ENCODE measurements at places on chromosomes 11 and 22. TPM values are rescaled to one million over a fixed set of nuclear protein-coding genes. Genes with fewer than 3 reads are reported as not detected.

OR10A2 gene
- total RNA-seq: not detected

USH1C gene
- 15.8 TPM for total RNA-seq

ZP1 gene
- total RNA-seq: not detected

DNA sequence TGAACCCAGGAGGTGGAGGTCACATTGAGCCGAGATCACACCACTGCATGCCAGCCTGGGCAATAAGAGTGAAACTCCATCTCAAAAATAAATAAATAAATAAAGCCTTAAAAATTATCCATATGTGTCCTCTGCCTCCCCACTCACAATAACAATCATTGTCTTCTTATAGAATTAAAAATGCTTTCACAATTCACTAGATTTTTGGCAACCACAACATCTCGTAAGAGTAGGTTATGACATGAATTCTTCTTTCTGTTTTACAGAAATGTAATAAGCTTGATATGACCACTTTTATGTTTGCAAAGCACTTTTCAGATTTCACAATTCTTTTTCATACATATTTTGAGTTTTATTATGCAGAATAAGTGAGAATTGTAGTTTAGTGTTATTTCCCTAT lies 54.5 kb upstream of the HSPA8 start:
- DNase-seq: no peak
- H3K4me3 ChIP-seq: no peak overlapping the region

DNA sequence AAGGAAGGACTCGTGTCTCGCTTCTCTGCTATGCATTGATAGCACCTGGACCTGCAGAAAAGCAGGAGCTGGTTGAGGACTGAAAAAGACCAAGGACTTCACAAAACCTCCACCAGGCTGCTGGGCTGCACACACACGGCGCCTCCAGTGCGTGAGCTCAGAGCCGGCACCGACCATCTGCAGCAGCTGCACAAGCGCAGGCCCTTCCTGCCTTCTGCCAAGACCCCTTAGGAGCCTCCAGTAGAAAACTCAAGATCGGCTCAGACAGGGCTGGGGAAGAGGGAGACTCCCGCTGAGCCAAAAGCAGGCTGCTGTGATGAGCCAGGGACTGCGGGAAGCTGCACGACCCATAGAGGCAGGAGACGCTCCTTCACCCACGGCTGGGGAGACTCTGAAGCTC lies 70.9 kb downstream of the PHF21B start:
- no peaks in the 10 kb centered on the region for H3K4me1 ChIP-seq
- H3K27me3 ChIP-seq: no peaks in the 10 kb centered on the region
- no peak overlapping the region for H3K4me3 ChIP-seq
- DNase-seq: no peak
- H3K27ac ChIP-seq: no peak overlapping the region

DNA sequence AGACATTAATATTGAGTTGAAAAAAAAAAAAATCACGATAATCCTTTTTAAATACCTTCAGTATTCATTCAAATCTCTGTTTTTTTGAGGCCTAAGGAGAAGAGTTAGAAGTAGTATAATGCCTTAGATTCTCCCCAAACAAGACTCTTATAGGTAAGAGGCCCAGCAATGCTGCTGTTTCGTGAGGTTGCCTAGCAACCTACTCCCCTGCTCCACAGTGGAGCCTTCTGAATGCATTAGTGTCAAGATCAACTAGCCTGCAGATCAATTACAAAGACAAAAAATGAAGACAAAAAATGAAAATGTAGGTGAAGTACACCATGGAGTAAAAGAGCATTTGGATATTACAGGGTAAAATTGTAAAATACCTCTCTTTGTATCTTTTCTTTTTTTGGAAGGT lies 229.8 kb upstream of the LUZP2 start:
- peaks cover 5% of the 10 kb centered on the region for H3K4me1 ChIP-seq
- H3K4me3 ChIP-seq: no peak overlapping the region
- H3K27ac ChIP-seq: no peak overlapping the region

- no peaks in the 10 kb centered on the region for H3K27me3 ChIP-seq
- no peak for DNase-seq
- H3K36me3 ChIP-seq: peaks cover 12% of the 10 kb centered on the region
- no peak overlapping the region for H3K27ac ChIP-seq
- no peaks in the 10 kb centered on the region for H3K4me1 ChIP-seq
- no peak overlapping the region for H3K4me3 ChIP-seq
Measured at GRCh38 chr11:73366265-73366610, 10.0 kb upstream of the RELT start.

DNA sequence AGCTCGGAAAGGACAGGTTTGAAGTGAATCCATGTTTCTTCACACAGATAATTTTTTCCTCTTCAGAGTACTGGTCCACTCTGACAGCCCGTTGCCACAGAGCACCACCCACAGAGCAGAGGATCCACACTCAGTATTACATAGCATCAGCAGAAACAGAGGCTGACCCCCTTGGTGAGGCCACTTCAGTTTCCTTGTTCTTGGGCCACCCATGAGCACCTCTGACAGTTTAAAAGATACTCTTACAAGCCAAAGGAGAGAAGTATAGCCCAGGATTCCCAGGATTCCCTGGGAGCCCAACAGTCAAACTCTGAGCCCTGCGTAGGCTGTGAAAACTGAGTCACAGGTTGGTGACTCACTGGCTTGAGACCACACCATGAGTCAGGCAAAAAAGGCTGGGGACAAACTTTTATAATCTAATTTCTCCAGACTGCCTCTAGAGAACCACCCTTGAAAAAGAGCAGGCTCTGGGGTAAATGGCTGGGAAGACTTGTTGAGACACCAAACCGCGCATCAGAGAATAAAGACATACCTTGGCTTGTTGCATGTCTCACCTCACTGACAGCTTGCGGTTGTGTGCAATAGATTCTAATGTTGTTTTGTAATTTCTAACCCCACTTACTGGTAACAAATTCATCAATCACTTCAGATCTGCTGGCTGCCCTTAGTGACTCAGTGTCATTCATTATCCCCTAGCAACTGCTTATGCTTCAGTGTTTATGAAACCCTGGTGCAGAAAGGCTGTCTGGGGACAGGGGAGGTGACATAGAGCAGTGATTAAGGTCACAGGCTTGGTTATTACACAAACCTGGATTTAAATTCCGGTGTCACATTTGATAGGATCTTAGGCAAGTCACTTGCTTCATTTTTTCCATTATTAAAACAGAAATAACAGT lies 56.9 kb upstream of the PRSS23 start:
- DNase-seq: no peak
- peaks cover 1% of the 10 kb centered on the region for H3K36me3 ChIP-seq
- peaks cover 9% of the 10 kb centered on the region for H3K4me1 ChIP-seq
- no peak overlapping the region for H3K27ac ChIP-seq
- H3K4me3 ChIP-seq: no peak overlapping the region

DNA sequence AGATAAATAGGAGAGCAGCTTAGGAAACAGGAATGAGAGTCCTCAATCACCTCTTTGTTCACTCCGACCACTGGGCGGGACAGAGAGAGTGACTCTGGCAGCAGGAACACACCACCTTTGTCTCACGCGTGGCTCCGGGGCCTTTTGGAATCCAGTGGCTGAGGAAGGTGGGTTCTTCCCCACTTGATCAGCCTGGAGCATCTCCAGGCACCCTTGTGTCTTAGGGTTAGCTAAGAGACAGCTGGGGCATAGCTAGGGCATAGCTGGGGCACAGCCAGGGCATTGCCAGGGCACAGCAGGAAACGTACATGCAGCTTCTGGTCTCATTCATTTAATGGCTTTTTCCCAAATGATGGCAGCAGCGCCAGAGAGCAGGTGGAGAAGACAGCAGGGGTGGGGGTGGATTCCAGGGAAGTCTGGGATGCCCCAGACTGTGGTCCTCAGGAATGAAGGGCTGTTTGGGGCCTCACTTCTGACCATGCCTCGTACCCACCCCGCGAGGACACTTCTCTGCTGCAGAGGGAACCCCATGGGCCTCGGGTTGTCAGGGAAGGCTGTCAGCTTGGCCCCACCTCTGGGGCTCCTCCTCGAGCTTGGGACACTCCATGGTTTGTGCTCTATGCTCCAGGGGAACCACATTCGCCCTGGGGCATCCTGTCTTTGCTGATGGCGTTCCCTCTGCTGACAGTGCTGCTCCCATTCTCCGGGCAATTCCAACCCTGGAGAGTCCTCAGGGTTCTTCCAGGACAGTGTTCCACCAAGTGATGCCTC lies 30.4 kb upstream of the SHANK2 start:
- H3K4me3 ChIP-seq: peak overlapping the region; percentile 31
- peaks cover 52% of the 10 kb centered on the region for H3K4me1 ChIP-seq
- DNase-seq: no peak
- H3K36me3 ChIP-seq: no peaks in the 10 kb centered on the region
- H3K27ac ChIP-seq: peak overlapping the region; percentile 99

- peaks cover 30% of the 10 kb centered on the region for H3K27me3 ChIP-seq
- peaks cover 11% of the 10 kb centered on the region for H3K4me1 ChIP-seq
- DNase-seq: peak; percentile 58
- peak overlapping the region; percentile 84 for H3K4me3 ChIP-seq
Measured at GRCh38 chr11:40293655-40294348, 1165.7 kb downstream of the LRRC4C start.

- H3K4me3 ChIP-seq: no peak overlapping the region
- H3K27ac ChIP-seq: no peak overlapping the region
- no peaks in the 10 kb centered on the region for H3K4me1 ChIP-seq
- H3K27me3 ChIP-seq: peaks cover 52% of the 10 kb centered on the region
Measured at GRCh38 chr11:45543808-45544422, 121.5 kb downstream of the CHST1 start.

DNA sequence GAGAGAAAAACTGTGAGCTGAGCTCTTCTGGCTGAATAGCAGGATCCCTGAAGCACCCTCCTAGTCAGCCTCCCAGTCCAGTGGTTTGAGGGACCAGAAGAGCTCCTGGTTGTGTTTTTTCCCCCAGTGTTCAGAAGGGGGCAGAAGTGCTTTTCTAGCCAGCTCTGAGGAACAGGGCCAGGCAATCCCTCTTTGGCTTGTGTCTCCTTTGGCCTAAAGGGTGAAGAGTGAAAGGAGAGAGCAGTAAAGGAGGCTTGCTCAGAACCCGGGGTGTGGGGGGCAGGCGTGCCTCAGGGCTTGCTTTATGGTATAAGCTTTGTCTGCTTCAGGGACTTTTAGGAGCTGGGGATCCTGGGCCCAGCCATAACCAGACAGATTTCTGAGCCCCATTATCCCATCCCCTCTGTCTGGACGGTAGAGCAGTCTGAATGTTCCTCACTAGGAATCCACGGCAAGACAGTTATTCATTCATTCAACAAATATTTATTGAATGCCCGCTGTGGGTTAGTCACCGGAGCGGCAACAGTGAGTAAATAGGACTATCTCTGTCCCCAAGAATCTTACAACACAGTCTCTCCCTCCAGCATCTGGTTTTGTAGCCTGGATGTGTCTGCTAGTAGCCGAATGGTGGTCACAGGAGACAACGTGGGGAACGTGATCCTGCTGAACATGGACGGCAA lies 14.5 kb downstream of the ACP2 start:
- no peak for DNase-seq
- no peak overlapping the region for H3K4me3 ChIP-seq
- peaks cover 3% of the 10 kb centered on the region for H3K36me3 ChIP-seq
- no peaks in the 10 kb centered on the region for H3K4me1 ChIP-seq

DNA sequence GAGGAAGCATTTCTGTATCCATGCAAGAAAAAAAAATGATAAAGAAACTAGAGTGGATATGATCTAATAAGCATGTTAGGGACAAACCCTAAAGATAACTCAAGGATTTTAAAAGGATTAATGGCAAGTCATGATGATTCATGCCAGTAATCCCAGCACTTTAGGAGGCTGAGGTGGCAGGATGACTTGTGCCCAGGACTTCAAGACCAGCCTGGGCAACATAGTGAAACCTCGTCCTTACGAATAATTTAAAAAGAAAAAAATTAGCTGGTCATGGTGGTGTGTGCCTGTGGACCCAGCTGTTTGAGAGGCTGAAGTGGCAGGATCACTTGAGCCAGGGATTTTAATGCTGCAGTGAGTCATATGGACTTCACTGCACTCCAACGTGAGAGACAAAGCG lies 145.5 kb upstream of the BLID start:
- no peaks in the 10 kb centered on the region for H3K4me1 ChIP-seq
- no peaks in the 10 kb centered on the region for H3K36me3 ChIP-seq
- no peak for DNase-seq
- peaks cover 5% of the 10 kb centered on the region for H3K27me3 ChIP-seq
- no peak overlapping the region for H3K4me3 ChIP-seq

DNA sequence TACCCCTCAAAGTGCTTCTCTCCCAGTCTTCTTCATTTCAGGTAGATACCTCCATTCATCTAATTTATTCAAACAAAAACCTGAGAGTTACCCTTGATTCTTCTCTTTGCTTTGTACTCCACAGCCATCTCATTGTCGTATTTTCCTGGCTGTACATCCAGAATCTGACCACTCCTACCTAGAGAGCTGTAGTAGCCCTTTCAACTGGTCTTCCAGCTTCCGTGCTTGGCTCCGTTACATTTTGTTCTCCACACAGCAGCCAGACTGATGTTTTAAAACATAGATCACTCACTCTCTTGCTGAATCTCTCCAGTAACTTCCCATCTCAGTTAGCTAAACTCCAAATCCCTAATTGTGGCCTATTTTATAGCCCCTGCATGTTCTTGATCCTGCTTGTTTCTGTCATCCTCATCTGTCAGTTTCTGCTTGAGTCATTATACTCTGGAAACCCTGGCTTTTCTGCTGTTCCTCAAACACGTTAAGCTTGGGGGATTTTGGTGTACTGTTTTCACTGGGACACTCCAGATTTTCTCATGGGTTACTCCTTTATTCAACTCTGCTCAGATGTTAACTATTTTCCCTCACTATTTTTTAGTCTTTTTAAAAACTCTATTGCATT lies 7.4 kb downstream of the SPCS2 start:
- no peak for DNase-seq
- no peak overlapping the region for H3K4me3 ChIP-seq
- no peaks in the 10 kb centered on the region for H3K27me3 ChIP-seq
- H3K27ac ChIP-seq: no peak overlapping the region
- peaks cover 10% of the 10 kb centered on the region for H3K36me3 ChIP-seq
- peaks cover 2% of the 10 kb centered on the region for H3K4me1 ChIP-seq

- no peaks in the 10 kb centered on the region for H3K36me3 ChIP-seq
- H3K4me1 ChIP-seq: no peaks in the 10 kb centered on the region
- H3K4me3 ChIP-seq: no peak overlapping the region
- H3K27me3 ChIP-seq: no peaks in the 10 kb centered on the region
Measured at GRCh38 chr11:27599217-27599616, 92.6 kb upstream of the LIN7C start.

- H3K4me3 ChIP-seq: no peak overlapping the region
- peaks cover 18% of the 10 kb centered on the region for H3K36me3 ChIP-seq
- no peak overlapping the region for H3K27ac ChIP-seq
- peak; percentile 86 for DNase-seq
Measured at GRCh38 chr22:35430897-35431322, 31.0 kb downstream of the MCM5 start.

GRCh38 chr11:128904303-128904655 lies 13.1 kb downstream of the KCNJ5 start:
- no peak overlapping the region for H3K27ac ChIP-seq
- peaks cover 11% of the 10 kb centered on the region for H3K4me1 ChIP-seq
- H3K36me3 ChIP-seq: no peaks in the 10 kb centered on the region
- DNase-seq: no peak
- peaks cover 84% of the 10 kb centered on the region for H3K27me3 ChIP-seq
- H3K4me3 ChIP-seq: peak overlapping the region; percentile 44

DNA sequence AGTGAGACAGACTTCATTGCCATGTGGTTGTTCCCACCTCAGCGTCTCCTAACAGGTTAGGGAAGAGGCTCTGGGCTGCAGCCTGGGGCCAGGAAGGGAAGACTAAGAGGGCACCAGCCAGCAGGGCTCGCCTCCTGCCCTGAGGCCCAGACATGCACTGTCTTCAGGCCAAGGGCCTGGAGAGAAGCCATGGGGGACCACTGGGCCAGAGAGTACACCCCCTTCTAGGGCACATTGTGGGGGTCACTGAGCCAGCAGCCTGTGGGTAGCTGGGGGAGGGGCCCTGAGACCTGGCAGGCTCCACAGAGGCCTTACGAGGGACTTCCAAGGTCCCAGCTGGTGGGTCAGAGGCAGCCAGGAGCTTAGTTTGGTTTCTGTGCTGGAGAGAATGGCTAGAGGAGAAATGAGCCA lies 25.0 kb upstream of the MYRF start:
- H3K27me3 ChIP-seq: no peaks in the 10 kb centered on the region
- peaks cover 9% of the 10 kb centered on the region for H3K36me3 ChIP-seq
- H3K27ac ChIP-seq: no peak overlapping the region
- no peaks in the 10 kb centered on the region for H3K4me1 ChIP-seq
- no peak for DNase-seq
